CD4-positive, CD25-positive, alpha-beta regulatory T cell (primary cell): ENCODE measurements at places on chromosomes 6 and 20.

GRCh38 chr6:129006724-129007514 lies 124.0 kb downstream of the LAMA2 start:
- no peaks in the 10 kb centered on the region for H3K4me1 ChIP-seq
- no peak for DNase-seq
- no peak overlapping the region for H3K4me3 ChIP-seq
- H3K36me3 ChIP-seq = no peaks in the 10 kb centered on the region
- no peak overlapping the region for H3K27ac ChIP-seq
- no peaks in the 10 kb centered on the region for H3K27me3 ChIP-seq

DNA sequence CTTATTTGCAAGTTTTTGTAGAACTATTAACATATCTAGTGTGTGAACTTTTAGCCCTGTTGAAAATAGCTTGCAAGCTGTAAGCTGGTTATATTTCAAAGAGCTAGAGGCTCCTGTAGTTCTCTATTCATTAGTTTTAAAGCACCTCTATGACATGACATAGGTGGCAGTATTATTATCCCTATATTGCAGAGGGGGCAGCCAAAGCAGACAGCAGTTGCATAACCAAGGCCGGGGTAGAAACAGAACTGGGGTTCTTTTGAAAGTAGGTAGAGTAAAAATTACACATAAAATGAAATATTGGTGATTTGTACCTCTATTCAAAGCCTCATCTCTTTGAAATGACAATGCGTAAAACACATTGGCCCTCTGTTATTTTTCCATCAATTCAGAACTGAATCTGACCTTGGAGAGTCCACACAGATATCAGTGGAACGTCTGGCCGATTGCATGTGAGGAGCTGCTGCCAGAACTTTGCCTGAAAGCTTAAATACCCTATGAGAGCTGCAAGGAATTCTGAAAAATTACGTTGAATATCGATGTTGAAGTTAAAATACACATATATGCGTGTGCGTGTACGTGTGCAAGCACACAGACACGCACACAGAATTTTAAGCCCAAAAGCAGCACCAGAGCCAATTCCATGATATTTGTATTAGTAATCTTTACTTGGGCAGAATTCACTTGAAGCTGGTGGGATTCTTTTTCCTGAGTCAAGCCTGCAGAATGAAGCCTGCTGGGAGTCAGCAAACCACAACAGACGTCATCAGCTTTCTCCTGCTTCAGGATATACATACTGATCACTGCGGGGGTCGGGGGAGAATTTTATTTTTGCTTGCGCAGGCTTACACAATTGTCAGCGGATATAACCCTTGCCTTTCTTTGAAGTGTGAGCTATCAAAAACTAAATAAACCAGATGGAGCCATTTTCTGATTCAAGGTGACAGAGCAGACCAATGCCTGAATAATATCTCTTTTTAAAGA lies 163.2 kb downstream of the PDE7B start:
- no peaks in the 10 kb centered on the region for H3K27me3 ChIP-seq
- H3K36me3 ChIP-seq = no peaks in the 10 kb centered on the region
- no peaks in the 10 kb centered on the region for H3K4me1 ChIP-seq
- no peak for DNase-seq

DNA sequence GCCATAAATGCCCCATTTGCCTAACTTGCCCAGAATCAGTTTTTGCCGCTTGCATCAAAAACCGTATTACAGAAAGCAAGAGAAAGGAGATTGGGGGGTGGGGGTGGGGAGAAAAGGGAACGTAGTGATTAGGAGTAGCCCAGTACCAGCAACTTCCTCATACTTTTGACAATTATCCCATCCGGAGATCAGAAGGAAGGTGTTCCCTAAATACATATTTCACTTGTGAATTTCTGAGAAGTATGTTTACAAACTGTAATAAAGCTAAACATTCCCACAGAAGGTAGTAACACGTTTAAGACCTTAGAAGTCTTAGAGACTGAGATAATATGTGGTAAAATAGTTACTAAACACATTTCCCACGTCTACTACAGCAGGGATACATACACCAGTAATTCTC lies 14.5 kb downstream of the PREP start:
- H3K4me3 ChIP-seq = no peak overlapping the region
- H3K36me3 ChIP-seq = peaks cover 36% of the 10 kb centered on the region
- no peaks in the 10 kb centered on the region for H3K27me3 ChIP-seq
- no peak for DNase-seq
- H3K27ac ChIP-seq = no peak overlapping the region

DNA sequence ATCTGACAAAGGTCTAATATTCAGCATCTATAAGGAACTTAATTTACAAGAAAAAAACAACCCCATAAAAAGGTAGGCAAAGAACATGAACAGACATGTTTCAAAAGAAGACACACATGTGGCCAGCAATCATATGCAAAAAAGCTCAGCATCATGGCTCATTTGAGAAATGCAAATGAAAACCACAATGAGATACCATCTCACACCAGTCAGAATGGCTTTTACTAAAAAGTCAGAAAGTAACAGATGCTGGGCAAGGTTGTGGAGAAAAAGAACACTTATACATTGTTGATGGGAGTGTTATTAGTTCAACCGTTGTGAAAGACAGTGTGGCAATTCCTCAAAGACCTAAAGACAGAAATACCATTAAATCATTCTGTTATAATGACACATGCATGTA lies 289.9 kb upstream of the MMS22L start:
- H3K36me3 ChIP-seq = no peaks in the 10 kb centered on the region
- no peaks in the 10 kb centered on the region for H3K27me3 ChIP-seq
- H3K27ac ChIP-seq = no peak overlapping the region

DNA sequence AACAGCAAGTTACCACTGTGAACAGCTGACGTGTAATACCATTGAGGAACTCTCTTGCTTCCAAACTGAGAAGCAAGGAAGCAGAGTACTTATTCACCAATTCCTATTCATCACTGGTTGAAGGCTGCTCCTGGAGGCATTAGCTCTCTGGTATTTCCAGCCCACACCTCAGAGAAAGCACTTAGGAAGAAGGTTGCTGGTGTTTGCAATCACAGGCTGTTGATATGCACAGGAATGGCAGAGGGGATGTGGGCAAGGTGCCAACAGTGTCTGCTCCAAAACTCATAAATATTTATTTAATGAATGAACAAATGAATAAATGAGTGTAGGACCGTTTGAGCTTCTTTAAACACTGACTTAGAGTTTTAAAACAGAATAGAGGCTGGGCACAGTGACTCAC lies 6.9 kb upstream of the RRBP1 start:
- DNase-seq = no peak
- peaks cover 37% of the 10 kb centered on the region for H3K27me3 ChIP-seq
- H3K36me3 ChIP-seq = no peaks in the 10 kb centered on the region
- no peaks in the 10 kb centered on the region for H3K4me1 ChIP-seq
- no peak overlapping the region for H3K27ac ChIP-seq

GRCh38 chr6:98975421-98975820 lies 27.7 kb upstream of the FBXL4 start:
- no peak overlapping the region for H3K4me3 ChIP-seq
- H3K36me3 ChIP-seq = no peaks in the 10 kb centered on the region
- H3K27me3 ChIP-seq = peaks cover 4% of the 10 kb centered on the region
- no peak for DNase-seq

DNA sequence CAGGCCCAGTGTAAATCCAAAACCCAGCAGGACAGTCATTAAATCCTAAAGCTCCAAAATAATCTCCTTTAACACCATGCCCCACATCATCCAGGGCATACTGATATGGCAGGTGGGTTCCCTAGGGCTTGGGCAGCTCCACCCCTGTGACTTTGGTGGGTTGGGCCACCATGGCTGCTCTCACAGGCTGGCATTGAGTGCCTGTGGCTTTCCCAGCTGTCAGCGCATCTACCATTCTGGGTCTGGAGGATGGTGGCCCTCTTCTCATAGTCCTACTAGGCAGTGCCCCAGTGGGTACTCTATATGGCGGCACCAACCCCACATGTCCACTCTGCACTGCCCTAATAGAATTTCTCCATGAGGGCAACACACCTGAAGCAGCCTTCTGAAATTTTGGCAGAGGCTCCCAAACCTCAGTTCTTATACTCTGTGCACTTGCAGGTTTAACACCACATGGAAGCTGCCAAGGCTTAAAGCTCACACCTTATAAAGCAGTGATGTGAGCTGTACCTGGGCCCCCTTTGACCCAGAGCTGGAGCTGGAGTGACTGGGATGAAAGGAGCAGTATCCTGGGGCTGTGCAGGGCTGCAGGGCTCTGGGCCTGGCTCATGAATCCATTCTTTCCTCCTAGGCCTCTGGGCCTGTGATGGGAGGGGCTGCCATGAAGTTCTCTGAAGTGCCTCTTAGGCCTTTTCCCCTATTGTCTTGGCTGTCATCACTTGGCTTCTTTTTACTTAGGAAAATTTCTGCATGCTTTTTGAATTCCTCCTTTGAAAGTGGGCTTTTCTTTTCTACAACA lies 765.5 kb upstream of the EPHA7 start:
- no peak for DNase-seq
- H3K4me3 ChIP-seq = no peak overlapping the region
- no peaks in the 10 kb centered on the region for H3K4me1 ChIP-seq
- H3K27ac ChIP-seq = no peak overlapping the region
